ENCODE measurements at places on chromosomes 6 and 20. TPM values are rescaled to one million over a fixed set of nuclear protein-coding genes. Genes with fewer than 3 reads are reported as not detected.

Gene AIF1
- 3.3 TPM for total RNA-seq

Gene LST1
- 3.8 TPM for total RNA-seq

Gene CDH26
- 0.62 TPM for total RNA-seq

Gene RNF144B
- 4.6 TPM for total RNA-seq

Gene BCAS1
- not detected for total RNA-seq

Gene KHDC1
- 1.5 TPM for total RNA-seq

Gene NKAPL
- total RNA-seq = 6.7 TPM

Gene SOX18
- 33.7 TPM for total RNA-seq

Gene BIRC7
- not detected for total RNA-seq

Gene FAM217B
- 18.9 TPM for total RNA-seq

Gene SLC52A3
- total RNA-seq = 5.7 TPM

Gene LGSN
- not detected for total RNA-seq

Gene TBC1D7
- 28.8 TPM for total RNA-seq

Gene GINS1
- 0.44 TPM for total RNA-seq

Gene CST5
- not detected for total RNA-seq

Gene HLA-DOA
- 0.75 TPM for total RNA-seq

DNA sequence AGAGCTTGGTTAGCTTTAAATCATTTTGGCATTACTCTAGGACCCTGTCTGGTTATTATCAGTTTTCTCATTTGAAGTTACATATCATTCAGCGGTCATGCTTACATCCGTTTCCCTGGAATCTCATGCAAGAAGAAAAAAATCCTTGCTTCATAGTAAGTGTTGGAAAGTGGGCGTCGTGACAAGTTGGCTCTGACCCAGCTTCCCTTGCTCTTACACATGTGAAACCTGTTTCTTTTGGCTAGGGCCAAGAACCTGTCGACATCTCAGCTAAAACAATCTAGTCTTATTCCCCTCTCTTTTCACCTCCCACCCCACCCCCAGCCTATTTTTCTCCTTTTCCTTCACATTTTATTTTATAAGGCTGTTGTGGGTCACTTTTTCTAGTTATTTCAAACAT, 45.5 kb downstream of the ANKS1A start:
- peak; percentile 86 for DNase-seq

GRCh38 chr6:167095888-167096287, 27.0 kb upstream of the CCR6 start:
- no peak for DNase-seq

- DNase-seq = no peak
These were observed 124.9 kb downstream of the GRM4 start for GRCh38 chr6:34020807-34021553.

- DNase-seq = no peak
These were observed 18.8 kb downstream of the RTF2 start for GRCh38 chr20:56487216-56487615.

DNA sequence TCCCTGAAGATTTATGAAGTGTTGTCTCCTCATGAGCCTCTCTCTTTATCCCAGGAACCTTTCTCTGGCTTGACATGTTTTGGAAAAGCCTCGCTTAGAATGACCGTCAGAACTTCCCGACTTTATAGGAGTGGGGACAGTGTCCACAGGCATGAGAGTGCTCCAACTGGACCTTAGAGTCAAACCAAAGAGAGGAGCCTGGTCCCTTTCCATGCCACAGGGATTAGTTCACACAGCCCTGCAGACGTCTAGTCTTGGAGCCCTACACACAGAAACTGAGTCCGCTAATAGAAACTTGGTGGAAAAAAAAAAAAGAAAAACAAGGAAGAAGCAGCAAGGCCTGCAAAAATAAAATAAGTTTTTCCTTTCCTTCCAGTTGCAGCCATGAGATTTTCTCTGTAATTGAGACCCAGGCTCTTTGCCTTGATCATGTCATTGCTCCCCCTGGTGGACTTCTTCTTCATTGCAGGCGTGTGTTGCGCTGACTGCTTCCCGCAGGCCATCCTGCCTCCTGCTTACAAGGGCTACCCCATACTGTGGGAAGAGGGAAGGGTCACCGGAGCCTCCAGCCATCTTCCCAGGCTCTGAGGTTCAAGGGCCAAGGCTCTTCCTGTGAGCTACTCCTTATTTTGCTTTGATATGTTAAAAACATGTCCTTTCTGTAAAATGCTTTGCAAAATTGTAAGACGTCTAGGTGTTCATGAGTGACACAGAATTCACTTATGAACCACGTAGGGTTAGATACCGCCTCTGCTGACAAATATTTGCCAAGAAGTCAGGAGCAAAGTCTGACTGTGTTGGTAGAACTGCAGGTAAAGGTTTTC, 201.0 kb downstream of the UST start:
- peak; percentile 66 for DNase-seq

DNA sequence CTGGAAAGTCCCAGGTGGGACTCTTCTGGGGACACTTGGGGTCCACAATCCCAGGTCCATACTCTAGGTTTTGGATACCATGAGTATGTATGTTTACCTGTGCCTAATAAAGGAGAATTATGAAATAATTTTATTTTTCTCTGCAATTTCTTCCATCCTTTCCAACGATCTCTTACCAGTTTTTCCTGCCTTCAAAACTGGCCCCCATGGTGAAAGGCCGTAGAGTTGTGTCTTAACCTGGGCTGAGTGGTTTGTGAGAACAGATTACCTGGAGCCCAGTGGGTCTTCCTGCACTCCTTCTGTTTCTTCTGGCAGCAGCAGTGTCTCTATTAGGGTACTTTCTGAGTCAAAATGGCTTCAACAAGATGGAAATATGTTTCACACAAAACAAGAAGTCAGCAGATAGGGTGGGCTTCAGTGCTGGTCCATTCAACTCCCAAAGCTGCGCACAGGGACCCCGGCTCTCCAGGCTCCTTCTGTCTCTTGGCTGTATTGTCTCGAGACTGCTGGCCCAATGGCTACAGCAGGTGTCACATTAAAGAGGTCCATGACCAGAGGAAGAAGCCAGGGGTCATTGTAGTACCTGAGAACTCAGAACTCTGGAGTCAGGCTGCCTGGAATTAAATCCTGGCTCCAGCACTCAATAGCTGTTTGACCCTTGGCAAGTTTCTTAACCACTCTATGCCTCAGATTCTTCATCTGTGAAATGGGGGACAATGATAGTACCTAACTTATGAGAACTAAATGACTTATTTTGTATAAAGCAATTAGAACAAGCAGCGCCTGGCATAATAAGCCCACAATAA, 10.5 kb upstream of the RBCK1 start:
- no peak for DNase-seq

- DNase-seq = no peak
These were observed 59.3 kb upstream of the STMND1 start for GRCh38 chr6:17042422-17043147.

- DNase-seq = no peak
These were observed 169.9 kb downstream of the CARMIL1 start for GRCh38 chr6:25448965-25449538.

DNA sequence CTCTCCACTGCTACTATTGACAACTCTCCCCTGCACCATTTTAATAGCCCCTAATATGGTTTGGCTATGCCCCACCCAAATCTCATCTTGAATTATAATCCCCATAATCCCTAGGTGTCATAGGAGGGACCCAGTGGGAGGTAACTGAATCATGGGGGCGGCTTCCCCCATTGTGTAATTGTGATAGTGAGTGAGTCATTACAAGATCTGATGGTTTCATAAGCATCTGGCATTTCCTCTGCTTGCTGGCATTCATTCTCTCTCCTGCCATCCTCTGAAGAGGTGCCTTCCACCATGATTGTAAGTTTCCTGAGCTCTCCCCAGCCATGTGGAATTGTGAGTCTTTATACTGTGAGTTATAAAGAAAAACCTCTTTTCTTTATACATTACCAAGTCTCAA, 74.1 kb upstream of the TCF21 start:
- no peak for DNase-seq

- peak; percentile 36 for DNase-seq
These were observed 25.7 kb upstream of the BTBD3 start for GRCh38 chr20:11891776-11892545.

GRCh38 chr6:2477666-2478065, 232.3 kb upstream of the GMDS start:
- DNase-seq = no peak

DNA sequence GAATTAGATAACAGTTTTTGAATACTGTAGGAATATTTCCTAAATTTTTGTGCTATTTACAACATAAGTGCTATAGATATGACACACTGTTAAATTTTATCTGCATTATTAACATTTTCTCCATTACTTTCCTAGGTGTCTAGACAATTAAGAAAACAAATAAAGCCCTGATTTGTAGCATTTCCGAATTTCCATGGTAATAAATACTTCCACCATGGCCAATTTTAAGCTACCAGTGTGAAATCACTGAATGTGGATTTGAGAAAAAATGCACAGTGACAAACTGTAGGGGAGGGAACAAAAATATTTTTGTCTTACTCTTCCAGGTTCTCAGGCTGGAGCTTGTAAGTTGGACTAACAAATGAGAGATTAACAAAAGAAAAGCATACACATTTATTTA, 27.9 kb downstream of the LIN28B start:
- DNase-seq = no peak

- no peak for DNase-seq
These were observed 10.3 kb downstream of the ADISSP start for GRCh38 chr20:3757268-3757667.

GRCh38 chr6:137736048-137736818, 130.8 kb upstream of the TNFAIP3 start:
- no peak for DNase-seq

DNA sequence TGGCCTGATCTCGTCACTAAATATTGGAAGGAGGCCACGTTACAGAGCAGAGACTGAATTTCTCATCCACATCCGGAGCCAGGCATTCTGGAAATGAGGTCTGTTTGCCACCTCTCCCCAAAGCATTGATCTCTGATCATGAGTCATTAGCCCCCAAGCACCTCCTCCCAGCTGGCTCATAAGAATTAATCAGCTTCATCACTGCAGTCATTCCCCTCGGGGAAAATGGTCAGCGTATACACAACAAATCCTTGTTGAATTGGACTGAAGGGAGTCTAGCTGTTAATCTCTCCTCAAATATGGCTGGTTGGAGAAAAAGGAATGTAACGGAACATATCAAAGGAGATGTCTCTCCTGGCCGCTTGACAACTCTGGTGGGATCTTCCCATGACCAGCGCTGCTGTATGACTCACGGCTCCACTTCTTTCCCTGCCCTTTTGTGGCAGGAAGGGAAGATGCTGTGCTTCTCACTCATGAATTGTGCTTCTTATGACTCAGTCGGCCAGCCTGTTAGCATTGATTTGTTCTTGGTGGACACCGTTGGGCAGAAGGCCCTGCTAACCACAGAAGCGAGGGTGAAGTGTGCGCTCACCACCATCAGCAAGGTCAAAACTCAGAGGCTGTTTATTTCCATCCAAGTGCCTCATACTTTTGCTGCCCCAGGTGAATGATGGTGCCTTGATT, 76.7 kb downstream of the RNF182 start:
- no peak for DNase-seq

GRCh38 chr20:17097603-17098002, 129.2 kb upstream of the PCSK2 start:
- DNase-seq = no peak

DNA sequence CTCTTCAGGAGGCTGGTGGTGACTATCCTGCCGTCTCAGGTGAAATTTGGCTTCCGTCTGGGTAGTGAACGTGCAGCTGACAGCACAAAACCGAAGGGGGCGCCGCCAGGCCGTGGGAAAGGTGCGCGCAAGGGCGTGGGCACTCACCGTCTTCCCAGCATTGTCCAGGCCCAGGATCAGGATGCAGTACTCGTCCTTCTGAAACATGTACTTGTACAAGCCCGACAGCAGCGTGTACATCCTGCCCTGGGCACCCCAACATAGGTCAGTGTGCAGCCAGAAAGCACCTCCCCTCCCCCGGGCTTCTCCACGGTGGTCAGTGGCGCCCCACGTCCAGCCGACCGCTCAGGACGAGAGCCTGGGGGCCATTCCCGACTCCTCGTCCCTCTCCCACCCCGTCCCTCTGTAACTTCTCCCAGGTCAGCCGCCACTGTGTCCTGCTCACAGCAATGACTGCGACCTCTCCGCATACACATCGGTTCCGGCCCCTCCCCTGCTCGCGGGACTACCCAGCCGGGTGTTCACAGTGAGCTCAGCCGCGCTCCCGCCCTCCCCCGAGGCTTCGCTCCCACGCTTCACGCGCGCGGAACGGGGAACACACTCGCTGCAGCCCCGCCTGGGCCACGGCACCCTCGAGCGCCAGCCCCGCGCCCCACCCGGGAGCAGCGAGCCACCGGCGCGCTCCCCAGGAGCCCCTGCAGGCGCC, 771 bp downstream of the ARFRP1 start:
- peak; percentile 38 for DNase-seq

DNA sequence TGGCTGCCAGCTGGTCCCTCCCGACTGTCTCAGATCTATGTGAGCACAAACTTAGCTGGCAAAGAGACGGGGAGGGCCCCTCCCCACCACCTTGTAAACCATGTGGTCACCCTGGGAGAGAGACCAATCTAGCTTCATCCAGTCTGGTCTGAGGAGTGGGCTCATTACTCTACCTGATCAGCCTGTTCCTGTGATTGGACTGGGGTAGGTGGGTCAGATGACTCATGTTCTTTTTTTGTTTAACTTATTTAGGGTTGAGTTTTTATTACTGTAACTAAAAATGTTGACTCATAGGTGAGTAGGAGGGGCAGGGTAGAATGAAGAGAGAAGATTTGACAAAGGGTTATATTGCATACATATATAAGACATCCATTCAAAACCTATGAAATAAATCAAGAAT, 4.7 kb downstream of the GSTA4 start:
- no peak for DNase-seq

DNA sequence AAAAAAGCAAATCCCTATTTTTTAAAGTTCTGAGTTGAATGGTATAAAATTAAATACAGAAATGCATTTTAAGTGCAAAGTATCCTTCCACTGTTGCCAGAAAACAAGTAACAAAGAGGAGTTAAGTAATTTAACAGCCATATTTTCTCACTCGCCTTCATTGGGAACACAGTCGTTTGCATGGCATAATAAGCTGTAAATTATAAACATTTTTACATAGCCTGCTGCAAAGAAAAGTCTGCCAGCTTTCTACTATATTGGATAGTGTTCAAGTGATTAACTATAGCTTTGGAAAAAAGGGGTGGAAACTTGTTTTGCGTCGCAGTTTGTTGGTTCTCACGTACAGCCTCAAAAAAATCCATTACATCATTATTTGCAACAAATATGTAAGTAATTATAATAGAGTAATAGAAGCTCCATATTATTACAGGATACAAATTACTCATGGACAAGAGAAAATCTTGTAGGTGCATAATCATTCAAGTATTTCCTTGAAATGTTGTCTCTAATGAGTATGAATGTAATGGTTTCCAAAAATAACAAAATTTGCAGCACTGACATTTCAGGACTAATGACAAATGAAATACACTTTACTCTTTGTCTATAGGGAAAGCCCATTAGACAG, 139.3 kb downstream of the PDSS2 start:
- no peak for DNase-seq

GRCh38 chr20:34410336-34410735, 47.3 kb downstream of the ITCH start:
- no peak for DNase-seq

DNA sequence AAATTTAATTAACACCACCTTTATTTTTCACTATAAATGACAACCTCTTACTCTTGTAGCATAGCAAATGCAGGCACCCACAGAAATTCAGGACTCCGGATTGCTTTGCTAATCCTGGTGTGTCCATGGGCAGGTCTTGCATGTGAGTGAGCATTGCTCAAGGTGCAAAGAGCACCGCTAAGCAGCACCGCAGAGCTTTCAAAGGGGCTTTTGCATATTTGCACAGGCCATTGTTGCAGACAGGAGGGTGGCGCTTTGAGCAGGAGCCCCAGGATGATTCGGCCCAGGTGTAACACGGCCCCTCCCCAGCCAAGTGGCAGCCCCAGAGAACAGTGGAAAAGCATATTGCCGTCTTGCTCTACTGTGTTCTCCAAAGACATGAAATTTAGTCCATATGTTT, 293.2 kb downstream of the NRN1 start:
- DNase-seq = no peak

GRCh38 chr6:163291622-163292021, 122.9 kb upstream of the QKI start:
- DNase-seq = no peak
